DMS53 (cell line): ENCODE measurements at places on chromosomes 11 and 22.

DNA sequence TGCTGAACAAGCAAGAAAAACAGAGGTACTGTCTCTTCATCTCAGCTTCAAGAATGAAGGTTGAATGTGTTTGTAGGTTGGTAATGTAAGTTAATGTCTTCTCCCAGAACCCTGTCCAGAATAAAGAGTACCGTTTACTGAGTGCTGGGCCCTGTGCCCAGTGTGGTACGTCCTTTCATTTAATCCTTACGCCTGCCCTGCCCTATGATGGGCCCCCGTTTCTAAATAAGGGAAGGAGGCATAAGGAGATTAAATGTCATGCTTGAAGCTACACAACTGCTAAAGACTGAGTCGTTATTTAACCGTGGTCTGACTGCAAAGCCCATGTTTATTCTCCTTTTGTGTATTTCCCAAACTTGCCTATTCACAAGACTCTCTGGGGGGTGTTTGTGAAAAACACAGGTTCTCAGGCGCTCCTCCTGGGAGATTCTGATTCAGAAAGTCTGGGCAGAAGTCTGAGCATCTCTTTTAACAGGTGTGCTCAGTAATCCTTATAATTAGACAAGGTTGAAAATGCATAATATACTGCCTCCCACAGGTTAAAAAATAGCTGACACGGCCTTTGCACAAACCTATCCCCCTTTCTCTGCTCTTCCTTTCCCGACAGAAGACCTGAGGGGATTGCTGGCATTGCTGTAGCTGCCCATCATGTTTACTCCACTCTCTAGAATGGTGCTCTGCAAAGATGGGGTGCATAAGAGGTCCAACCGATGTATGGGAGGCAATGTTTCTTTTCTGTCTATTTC, 56.3 kb upstream of the ZBTB44 start:
- peak; percentile 33 for DNase-seq

DNA sequence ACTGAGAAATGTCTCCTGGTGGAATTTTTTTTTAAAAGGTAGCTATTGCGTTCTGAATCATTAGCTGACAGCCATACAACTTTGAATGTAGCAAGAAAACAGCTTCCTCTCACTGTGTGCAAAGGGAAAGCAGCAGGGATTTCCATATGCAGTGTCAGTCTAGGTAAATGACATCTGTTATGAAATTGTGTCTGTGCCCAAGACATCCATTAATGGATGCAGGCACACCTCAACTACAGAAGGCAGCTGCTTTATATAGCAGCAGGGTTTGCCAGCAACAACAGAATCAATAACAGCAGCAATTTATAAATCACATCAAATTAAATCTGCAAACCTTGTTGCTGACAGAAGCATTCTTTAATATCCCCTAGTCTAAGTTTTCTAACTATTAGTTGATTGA, 745.3 kb upstream of the RAG2 start:
- no peak for DNase-seq

DNA sequence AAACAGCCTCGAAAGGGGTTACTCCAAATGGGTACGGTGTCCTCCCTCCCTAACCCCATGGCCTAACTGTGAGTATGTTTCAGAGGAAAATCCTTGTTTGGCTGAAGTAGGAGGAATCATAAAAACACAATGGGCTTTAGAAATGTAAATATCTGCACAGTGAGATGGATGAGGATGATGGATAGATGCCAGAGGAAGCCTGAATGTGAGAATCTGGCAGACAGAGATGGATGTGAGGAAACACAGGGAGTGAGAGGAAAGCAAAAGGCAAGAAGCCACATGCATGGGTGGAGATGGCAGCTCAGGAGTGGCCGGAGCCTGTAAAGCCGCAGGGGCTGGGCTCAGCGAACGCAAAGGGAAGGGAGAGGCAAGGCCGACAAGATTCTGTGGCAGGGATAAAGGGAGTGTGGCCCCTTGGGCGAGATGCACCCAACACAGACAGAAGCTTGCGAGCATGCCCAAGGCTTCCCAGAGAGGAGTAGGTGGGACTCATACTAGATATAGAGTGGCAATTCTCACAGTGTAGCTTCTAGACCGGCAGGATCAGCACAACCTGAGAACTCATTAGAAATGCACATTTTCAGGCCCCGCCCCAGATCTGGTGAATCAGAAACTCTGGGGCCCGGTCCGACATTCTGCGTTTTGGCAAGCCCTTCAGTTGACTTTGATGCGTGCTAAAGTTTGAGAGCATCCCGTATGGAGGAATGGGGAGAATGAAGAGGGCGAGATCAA, 237.3 kb upstream of the CADM1 start:
- peak; percentile 14 for DNase-seq

DNA sequence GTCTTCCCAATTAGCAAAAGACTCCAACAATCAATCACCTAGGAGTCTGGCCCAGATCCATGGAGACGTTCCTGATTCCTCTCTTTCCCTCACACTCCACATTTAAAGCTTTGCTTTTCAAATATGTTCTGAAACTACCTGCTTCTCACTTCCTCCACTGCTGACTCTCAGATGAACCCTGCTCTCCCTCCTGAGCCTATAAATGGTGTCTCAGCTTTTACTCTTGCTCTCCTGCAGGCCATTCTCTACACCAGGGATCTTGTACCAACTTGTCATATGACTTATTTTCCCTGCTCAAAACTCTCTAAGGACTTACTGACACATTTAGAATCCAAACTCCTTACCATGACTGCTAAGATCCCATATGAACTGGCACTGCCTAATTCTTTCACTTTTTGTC, 138.4 kb upstream of the DDI1 start:
- no peak for DNase-seq

- DNase-seq = no peak
Observed at GRCh38 chr22:27598792-27599191, 202.8 kb downstream of the MN1 start.

DNA sequence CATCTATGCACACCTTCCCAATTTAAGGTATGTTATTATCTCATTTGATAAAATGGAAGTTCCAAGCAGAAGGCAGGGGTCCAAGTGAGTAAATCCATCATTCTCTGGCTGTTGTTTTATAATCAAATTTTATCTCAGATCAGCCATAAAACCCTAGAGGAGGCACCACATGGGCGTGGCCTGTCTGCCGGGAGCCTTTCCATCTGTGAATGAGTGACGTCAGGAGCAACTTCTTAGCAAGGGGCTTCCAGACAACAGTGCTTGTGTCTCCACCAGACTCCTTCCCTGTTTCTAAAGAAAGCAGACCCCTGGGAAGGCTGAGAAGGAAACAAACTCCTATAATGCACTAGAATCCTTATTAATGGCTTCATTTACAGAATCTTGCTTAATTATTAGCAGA, 13.5 kb downstream of the SEZ6L start:
- no peak for DNase-seq

GRCh38 chr11:128469220-128469619, 118.1 kb downstream of the ETS1 start:
- no peak for DNase-seq

GRCh38 chr11:120914601-120915000, 109.3 kb upstream of the TBCEL start:
- no peak for DNase-seq

DNA sequence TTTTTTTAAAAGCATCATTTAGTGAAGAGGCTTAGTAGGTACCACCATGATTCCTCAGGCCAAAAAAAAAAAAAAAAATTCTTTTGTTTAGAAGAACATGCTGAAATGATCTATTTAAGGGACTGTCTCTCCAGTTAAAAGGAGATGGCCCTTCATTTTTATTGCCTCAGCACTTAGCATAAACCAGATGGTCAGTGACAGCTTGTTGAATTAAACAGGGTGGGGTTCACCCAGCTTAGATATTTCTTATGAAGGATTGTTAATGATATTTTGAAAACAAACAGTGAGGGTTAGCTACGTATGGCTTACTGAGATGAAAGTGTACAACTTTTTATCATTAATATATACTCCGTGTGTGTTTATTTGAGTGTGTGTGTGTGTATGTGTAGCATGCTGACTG, 203.7 kb downstream of the FAM181B start:
- DNase-seq = no peak

- peak; percentile 23 for DNase-seq
Observed at GRCh38 chr11:125935056-125935455, 10.8 kb upstream of the VSIG10L2 start.
